Activated CD4-positive, alpha-beta T cell treated with anti-CD3 and anti-CD28 coated beads, Interleukin-2, amount 50 U/mL, for 1 hour (primary cell): ENCODE measurements at places on chromosomes 4 and X.
A peak's percentile ranks its signal among the peaks of the same experiment; 100 is the strongest.

DNA sequence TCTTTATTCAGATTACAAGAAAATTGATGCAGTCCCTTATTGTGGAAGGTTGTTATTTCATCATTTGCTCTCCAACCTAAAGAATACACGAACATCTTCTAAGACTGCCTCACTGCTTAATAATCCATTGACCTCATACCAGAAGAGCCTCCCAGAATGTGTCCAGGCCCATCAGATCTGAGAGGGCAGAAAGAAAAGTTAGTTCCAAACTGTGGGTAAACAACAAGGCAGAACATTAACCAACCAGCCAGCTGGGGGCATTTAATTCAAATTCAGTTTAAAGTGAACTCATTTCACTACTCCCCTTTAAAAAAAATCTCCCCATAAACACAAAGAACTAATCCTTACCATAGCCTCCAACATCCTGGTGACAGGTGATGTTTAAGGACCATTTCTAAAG is 13.8 kb downstream of the GPC4 start:
- no peak for DNase-seq

DNA sequence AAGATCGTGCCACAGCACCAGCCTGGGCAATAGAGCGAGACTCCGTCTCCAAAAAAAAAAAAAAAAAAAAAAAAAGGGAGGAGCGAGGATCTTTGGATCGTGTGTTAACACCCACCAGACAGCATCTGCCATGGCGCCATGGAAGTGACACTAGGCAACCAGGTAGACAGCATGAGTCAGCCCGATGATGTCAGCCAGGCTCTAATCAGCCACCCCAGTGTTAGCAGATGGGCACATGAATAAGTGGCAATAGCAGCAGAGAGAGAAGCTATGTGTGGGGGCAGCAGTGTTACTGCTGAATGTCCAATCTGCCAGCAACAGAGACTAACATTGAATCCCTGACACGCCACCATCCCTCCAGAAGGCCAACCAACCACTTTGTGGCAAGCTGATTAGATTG is 6.6 kb downstream of the SYN1 start:
- no peak for DNase-seq

GRCh38 chr4:151250706-151251105 is 26.3 kb upstream of the PRSS48 start:
- no peak for DNase-seq

- DNase-seq, result no peak
Observed at GRCh38 chrX:14497184-14497666, 32.1 kb upstream of the GLRA2 start.

GRCh38 chr4:80173401-80173800 is 23.9 kb upstream of the PRDM8 start:
- DNase-seq, result peak; percentile 36

DNA sequence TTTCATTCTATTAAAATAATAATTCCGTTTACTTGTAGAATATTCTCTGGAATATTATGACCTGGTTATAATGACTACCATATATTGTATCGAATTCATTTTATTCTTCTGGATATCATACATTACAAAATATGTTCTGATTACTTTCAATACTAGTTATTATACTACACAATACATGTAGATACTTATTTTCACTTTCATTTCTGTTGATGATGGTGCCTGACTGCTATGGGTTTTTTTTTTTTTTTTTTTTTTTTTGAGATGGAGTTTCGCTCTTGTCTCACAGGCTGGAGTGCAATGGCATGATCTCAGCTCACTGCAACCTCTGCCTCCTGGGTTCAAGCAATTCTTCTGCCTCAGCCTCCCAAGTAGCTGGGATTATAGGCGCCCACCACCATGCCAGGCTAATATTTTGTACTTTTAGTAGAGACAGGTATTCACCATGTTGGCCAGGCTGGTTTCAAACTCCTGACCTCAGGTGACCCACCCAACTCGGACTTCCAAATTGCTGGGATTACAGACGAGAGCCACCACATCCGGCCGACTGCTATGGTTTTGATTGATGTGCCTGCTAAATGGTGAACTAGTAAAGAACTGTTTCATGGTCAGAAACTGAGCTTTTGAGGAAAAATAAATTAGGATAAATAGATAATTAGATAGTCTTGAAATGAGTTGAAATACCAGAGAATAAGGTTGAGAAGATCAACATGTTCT is 39.5 kb downstream of the PCDH10 start:
- DNase-seq, result no peak

- DNase-seq, result no peak
Observed at GRCh38 chrX:96438803-96439202, 245.8 kb upstream of the DIAPH2 start.

DNA sequence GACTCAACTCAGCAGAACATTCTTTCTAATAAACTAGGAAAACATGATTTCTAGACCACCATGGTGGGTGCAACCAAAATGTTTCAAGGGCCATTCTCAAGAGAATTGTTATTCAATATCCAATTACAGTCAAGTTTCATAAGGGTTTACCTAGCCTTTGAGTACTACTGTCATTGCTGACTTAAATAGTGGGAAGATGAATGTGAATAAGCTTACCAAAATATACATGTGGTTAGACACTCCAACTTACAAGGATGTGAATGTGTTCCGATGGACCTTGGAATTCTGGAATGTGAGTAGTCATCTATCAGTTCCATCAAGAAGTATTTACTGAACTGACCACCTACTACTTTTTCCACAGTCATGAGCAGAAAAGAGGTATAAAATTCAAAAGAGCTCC is 16.9 kb downstream of the SH3RF1 start:
- no peak for DNase-seq
